ENCODE measurements at places on chromosomes 4 and X. TPM values are rescaled to one million over a fixed set of nuclear protein-coding genes. Genes with fewer than 3 reads are reported as not detected.

- DNase-seq, result no peak
Observed at GRCh38 chr4:66204534-66205247, 534.4 kb upstream of the EPHA5 start.

GRCh38 chrX:63506320-63506719 lies 155.2 kb upstream of the SPIN4 start:
- DNase-seq, result no peak

DNA sequence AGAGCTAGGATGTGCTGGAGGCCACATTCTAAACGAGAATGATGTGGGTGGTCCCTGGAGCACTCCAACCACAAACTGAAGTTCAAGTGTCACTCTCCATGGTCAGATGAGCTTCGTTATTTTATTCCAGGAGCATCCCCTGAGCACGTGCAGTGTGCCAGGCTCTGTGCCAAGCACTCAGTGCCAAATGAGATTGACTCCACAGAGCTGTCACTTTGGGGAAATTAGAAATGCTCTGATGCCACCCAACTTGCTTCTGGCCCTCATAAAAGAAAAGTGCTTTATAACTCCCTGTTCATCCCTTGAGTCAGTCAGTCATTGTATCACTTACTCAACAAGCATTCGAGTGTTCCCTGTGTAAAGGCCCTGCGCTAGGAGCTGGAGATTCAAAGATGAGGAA lies 91.2 kb downstream of the RTL5 start:
- DNase-seq, result no peak

Gene SMIM31
- total RNA-seq, result not detected

Gene LUZP4
- not detected for total RNA-seq

Gene SFRP2
- total RNA-seq, result 313 TPM

Gene IL13RA2
- 0.38 TPM for total RNA-seq

Gene SPIN2A
- total RNA-seq, result 0.67 TPM

Data from posterior vena cava (tissue), 2 donors.